ENCODE measurements at places on chromosomes 5 and 9.

DNA sequence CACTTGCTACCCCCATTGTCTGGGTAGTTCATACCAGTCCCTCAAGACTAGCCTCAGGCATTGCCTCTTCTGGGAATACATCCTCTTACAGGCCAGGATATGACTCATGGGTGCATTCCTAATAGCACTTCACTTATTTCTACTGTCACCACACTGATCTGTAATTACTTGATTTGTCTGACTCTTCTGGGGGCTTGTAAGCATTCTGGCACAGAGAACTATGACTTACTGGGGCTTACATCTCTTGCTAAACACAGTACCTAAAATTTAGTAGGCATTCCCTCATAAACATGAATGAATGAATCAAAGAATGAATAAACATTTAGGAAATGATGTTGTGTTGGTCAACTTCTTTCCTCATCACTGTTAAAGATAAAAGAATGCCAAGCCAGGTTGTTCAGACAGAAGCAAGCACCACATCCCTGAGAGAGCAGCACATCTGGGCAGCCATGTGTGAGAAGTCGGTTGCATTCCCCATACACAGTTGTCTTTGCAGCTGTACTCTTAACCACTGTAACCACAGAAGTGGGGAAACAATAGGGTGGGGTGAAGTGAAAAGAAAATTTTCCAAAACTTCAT is 27.6 kb downstream of the IL7R start:
- DNase-seq, result peak; percentile 12

DNA sequence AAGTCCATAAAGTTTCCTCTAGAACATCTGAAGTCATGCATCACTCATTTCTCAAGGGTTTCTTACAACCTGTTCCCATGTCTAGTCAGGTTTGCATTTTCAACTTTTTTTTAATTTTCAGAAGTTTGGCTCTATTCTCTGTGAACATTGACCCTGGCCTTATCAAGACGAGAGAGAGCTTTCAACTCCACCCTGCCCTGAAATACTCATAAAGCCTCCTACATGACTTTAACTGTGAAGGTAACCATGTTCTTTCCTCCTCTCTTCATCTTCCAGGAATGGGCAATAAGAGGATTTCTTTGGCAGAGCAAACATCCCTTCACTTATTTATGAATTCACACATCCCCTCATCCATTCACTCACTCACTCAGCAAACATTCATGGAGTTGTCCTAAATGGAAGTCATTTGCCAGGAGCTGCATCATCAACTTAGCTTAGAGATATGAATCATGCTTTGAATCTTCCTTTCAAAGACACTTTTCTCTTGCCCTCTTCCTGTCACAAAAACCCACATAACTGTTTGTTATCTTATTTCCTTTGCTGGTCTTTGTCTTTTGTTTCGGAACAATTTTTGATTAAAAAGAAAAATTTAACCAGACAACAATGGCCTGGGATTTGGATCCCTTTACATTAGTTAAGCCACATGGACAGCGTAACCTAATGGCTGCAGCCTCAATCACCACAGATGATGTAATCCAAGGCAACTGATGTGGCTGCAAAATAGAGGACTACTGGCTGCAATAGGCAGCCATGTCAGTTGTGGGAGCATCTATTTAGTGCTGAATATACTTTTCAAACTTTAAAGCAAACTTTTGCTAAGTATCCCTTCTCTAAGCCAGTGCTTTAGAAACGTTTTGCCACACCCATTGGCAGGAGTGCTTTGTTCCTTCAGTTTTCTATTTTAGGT is 43.0 kb upstream of the GNAQ start:
- DNase-seq, result no peak

DNA sequence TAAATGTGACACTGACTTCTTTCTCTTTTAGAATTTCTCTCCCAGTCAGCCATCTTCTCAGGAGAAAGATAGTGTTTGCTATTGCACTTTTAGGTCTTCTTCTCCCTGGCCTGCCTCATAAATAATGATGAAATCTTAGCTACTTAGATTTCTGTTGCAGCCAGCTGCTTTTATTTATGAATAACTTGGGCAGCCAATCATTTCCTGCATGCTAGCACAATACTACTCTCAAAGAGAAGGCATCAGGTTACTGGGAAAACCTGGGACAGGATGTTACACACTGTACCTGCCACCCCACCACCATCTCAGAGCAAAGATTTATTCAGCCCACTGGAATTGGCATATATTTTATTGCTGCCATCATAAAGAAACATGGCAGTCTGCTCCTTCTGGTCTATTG is 266.6 kb downstream of the PRELID2 start:
- no peak for DNase-seq

DNA sequence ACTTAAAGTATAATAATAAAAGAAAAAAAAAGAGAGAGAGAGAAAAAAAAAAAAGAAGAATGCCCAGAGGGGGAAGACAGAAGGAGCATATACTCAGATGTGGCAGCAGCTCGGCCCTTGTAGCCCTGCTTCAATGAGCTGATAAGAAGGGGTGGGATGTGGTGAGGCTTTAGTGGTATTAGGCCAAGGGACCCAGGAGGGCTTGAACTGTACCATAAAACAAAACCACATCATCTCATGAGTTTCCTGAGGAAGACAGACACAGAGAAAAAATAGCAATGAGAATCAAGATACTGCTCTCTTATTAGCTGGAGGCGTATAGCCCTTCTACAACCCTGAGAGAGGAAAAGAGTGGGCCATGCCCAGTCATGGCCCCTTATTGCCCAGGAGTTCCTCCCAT is 72.8 kb downstream of the SLC1A1 start:
- no peak for DNase-seq

- no peak for DNase-seq
These were observed 37.8 kb downstream of the CDH10 start for GRCh38 chr5:24606971-24607370.

- DNase-seq, result no peak
These were observed 110.8 kb downstream of the LHX2 start for GRCh38 chr9:124122321-124122720.

- DNase-seq, result peak; percentile 85
These were observed at the start of gene PKN3 for GRCh38 chr9:128702445-128702948. Gene PKN3, plus strand, starts transcription at chr9:128702503. Its CDS starts 413 bp downstream, at chr9:128702916.

GRCh38 chr9:71910650-71911060 is 338 bp downstream of the ABHD17B start:
- DNase-seq, result no peak

- peak; percentile 39 for DNase-seq
These were observed 297.0 kb upstream of the ACTBL2 start for GRCh38 chr5:57779383-57780223.

GRCh38 chr9:108113596-108113995 is 624.0 kb upstream of the KLF4 start:
- no peak for DNase-seq

GRCh38 chr9:114364134-114365041 is 23.4 kb downstream of the AKNA start:
- DNase-seq, result no peak

GRCh38 chr5:164688437-164688836 is 1183.0 kb downstream of the MAT2B start:
- DNase-seq, result no peak

DNA sequence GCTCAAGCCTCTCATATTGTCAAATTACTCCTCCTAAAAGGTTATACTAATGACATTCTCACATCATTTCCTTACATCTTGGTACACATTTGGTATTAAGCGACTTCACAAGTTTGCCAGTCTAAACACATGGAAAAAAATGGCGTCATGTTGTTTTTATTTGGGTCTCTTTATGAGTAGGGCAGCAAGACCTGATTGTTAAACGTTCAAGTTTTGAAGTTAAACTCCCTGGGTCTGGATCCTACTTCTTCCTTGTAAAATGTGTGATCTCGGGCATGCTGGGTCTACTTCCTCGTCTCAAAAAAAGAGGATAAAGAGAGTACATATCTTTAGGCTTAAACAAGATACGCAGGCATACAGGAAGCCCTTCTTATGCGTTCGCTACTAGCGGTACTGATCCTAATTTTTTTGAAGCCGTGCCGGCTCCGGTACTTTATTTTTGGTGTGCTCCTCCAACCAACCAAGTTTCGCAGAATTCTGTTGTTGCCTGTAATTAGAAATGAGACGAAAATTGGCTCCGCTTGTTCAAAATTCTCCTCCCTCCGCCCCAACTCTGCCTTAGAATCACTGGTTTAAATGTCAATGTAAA is 596 bp upstream of the CDC37L1 start:
- DNase-seq, result no peak

DNA sequence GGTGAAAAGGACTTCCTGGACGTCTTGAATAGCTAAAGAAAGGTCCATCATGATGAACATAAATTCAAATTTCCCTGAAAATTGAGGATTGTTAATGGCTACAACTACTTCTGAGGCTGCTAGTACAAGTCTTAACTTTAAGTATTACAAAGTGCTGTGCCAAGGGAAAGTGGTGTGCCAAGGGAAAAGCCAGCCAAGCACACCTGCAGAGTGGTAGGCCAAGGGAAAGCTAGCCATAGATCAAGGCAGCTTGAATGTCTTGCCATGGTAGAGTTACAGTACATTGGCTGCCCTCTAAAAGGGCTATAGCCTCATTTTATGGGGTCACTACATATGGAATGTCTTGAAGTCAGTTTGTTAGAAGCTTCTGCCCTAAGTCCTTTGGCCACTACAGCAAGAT is 64.2 kb downstream of the SPEF2 start:
- DNase-seq, result no peak

DNA sequence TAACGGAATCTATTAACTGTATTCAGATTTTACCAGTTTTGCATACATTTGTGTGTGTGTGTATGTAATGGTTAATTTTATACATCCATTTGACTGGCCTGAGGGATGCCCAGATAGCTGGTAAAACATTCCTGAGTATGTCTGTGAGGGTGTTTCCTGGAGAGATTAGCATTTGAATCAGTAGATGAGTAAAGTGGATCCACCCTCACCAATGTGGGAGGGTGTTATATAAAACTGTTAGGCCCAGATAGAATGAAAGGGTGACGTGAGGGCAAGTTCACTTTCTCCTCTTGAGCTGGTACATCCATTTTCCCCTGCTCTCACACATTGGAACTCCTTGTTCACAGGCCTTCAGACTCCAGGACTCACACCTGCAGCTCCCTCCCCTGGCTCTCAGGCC is 88.7 kb downstream of the EMB start:
- no peak for DNase-seq

DNA sequence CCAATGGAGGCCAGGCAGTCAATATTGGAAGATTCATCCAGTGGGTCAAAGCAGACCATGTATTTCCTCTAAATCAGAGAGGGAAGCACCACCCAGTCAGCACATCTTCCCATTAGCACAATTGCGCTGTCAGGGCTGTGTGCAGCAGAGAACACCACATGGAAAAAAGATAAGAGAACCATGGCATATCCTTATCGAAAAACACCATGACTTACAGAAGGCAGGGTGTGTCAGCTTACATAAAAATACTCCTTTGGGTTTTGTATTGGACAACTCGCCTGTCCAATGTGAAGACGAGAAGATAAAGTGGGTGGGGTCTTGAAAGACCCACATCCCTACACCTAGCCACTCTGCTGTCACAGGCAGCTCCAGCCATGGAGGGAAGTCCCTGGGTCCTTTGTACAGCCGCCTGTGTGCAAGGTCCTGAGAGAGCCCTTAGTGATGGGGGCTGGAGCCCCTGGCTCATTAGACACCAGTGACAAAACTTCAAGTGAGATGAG is 71.9 kb upstream of the SPATA31E1 start:
- DNase-seq, result no peak

GRCh38 chr5:175516933-175517823 is 38.8 kb downstream of the SFXN1 start:
- no peak for DNase-seq

GRCh38 chr5:138950421-138951031 is 75.4 kb upstream of the LRRTM2 start:
- no peak for DNase-seq

DNA sequence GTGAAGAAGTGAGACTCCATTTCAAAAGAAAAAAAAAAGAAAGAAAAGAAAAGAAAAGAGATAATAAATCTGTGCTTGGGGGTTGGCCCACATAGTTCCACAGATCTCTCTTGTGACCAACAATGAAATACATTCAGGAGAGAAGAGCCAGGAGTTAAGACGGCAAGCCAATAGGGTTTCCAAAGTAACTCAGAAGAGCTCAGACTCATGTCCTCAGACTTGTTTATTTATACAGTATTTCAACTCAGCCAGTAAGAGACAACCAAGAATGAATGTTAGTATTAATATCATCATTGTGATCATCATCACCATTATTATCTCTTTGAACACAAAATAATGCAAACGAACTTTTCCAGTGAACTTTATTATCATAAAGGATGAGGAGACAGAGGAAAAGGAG is 140.2 kb downstream of the GLIS3 start:
- DNase-seq, result no peak

DNA sequence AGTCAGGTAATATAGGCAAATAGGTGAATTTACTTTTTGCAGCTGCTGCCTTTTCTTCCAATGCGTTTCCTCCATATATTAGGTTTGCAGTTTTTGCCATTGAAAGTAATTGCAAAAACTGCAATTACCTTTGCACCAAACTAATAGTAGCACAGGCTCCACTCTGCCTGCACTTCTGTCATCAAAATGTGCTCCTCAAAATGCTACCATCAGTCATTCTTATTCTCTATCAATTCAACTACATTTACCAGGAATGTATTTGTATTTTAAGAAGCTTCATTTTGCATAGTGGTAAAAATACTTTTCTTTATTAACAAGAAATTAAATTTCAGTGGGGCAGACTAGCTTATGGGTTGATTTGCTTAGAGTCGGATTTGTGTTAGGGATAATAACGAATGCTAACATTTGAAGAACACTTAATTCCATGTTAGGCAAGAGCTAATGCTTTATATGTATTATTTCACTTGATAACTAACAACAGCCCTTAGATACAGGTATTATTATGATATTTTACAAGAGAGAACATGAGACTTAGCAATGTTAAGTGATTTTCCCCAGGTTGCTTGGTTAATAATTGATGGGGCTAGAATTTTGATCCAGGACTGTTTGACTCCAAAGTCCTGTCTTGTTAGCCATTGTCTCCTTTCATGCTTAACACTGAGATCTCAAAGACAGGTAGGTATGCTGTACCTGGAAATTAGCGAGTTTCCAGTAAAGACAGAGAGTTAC is 300.4 kb downstream of the MAN2A1 start:
- DNase-seq, result no peak

DNA sequence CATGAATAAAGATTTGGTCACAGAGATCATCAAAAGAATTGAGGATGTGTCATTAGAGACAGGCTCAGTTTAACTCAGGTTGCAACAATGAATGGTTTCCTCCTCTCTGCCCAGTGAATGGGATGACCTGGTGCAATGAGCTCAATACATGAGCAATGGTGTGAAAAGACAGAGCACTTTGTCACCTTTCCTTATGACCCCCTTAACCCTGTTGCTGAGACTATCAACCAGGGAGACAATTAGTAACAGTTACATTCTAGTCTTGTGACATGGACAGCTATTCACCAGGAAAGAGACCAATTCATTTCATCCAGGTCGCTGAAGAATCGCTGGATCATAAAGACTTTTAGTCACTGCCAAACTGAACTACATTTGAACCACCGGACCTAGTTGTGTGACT is 19.9 kb upstream of the CDH6 start:
- no peak for DNase-seq

DNA sequence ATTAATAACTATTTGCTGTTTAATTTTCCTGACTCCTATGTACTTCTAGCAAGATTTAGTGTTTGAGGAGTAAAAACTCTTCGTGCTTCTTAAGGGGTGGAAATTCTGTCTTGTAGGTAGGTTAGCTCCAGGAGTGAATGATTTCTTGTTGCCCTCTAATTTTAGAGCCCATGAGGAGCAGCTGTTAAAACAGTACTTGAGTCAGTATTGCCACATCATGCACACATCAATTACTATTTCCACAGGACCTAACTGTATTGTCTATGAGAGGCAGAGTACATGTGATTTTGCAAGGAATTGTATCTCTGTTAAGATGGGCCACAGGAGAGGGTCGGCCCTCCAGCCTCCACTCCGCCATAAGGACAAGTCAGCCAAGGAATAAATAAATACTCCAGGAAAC is 91.2 kb downstream of the PDZD2 start:
- no peak for DNase-seq

- no peak for DNase-seq
These were observed 95.4 kb upstream of the ANXA1 start for GRCh38 chr9:73056245-73056644.

Measured in CD4-positive, alpha-beta T cell treated with Interferon alpha-2 for 1 hour (primary cell).